ENCODE measurements at places on chromosomes 2 and 18. TPM values are rescaled to one million over a fixed set of nuclear protein-coding genes. Genes with fewer than 3 reads are reported as not detected.

GRCh38 chr2:139365189-139365588 lies 585.0 kb upstream of the NXPH2 start:
- no peaks in the 10 kb centered on the region for H3K27me3 ChIP-seq
- no peaks in the 10 kb centered on the region for H3K4me1 ChIP-seq
- H3K27ac ChIP-seq: no peak overlapping the region
- H3K4me3 ChIP-seq: no peak overlapping the region
- H3K36me3 ChIP-seq: no peaks in the 10 kb centered on the region

CFAP210 gene
- 0.37 TPM for total RNA-seq

GRCh38 chr2:120952318-120952717 lies 216.7 kb downstream of the GLI2 start:
- no peak for DNase-seq
- no peaks in the 10 kb centered on the region for H3K36me3 ChIP-seq
- H3K4me3 ChIP-seq: no peak overlapping the region
- H3K27ac ChIP-seq: no peak overlapping the region

DNA sequence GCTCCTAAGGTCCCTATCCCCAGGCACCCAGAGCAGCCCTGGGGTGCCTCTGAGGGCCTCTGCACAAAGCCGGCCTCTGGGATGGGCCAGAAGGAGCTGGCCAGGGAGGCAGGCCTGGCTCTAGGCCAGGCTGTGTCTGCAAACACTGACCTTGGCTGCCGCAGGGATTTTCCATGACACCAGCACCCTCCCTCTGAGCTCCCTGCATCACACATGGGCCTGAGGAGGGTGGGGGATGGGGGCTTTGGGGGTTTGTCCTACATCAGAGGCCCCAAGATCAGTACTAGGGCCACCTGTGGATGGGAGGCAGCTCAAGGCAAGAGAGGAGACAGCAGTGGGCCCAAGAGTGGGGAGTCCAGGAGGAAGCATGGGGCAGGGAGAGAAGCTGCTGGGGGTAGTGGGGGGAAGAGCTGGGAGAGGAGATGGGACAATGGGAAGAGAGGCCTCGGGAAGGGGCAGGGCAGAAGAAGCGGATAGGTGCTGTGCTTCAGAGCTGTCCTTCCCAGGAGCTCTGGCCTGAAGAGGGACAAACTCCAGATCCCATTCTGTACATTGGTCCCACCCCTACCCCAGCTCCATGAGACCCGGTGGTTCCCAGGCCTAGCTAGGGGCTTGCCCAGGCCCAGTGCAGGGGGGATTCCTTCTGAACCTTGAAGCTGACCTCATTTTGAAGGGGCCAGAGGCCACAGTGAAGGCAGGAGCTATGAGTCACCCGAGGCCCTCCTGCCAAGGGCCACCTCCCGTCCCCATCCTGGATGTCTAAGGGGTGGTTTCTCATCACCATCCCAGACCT lies 28.0 kb downstream of the KCNK3 start:
- peaks cover 37% of the 10 kb centered on the region for H3K4me1 ChIP-seq
- H3K27ac ChIP-seq: no peak overlapping the region
- peak; percentile 88 for DNase-seq
- H3K36me3 ChIP-seq: no peaks in the 10 kb centered on the region
- H3K27me3 ChIP-seq: peaks cover 22% of the 10 kb centered on the region
- no peak overlapping the region for H3K4me3 ChIP-seq

GRCh38 chr2:192166946-192167345 lies 27.8 kb downstream of the TMEFF2 start:
- peaks cover 4% of the 10 kb centered on the region for H3K4me1 ChIP-seq
- H3K27ac ChIP-seq: no peak overlapping the region
- no peak overlapping the region for H3K4me3 ChIP-seq
- no peaks in the 10 kb centered on the region for H3K36me3 ChIP-seq
- no peaks in the 10 kb centered on the region for H3K27me3 ChIP-seq

GRCh38 chr2:25817630-25818029 lies 60.7 kb downstream of the ASXL2 start:
- no peaks in the 10 kb centered on the region for H3K36me3 ChIP-seq
- no peak for DNase-seq
- no peak overlapping the region for H3K27ac ChIP-seq
- H3K4me3 ChIP-seq: no peak overlapping the region

KCNJ13 gene
- not detected for total RNA-seq

FAHD2B gene
- 5.4 TPM for total RNA-seq

GRCh38 chr2:121356058-121356640 lies 71.1 kb upstream of the TFCP2L1 start:
- H3K27me3 ChIP-seq: no peaks in the 10 kb centered on the region
- peak; percentile 89 for DNase-seq
- no peak overlapping the region for H3K4me3 ChIP-seq
- peaks cover 42% of the 10 kb centered on the region for H3K4me1 ChIP-seq
- H3K36me3 ChIP-seq: peaks cover 71% of the 10 kb centered on the region

TMEFF2 gene
- not detected for total RNA-seq

GRCh38 chr2:236573066-236573929 lies 3.7 kb downstream of the ACKR3 start:
- H3K27ac ChIP-seq: peak overlapping the region; percentile 35
- H3K4me1 ChIP-seq: peaks cover 97% of the 10 kb centered on the region
- H3K27me3 ChIP-seq: no peaks in the 10 kb centered on the region
- DNase-seq: no peak

DNA sequence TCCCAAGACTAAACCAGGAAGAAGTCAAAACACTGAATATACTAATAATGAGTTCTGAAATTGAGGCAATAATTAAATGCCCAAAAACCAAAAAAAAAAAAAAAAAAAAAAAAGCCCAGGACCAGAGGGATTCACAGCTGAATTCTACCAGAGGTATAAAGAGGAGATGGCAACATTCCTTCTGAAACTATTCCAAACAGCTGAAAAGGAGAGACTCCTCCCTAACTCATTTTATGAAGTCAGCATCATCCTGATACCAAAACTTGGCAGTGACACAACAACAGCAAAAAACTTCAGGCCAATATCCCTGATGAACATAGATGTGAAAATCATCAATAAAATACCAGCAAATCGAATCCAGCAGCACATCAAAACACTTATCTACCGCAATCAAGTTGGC lies 108.5 kb upstream of the COL3A1 start:
- no peak overlapping the region for H3K27ac ChIP-seq
- no peaks in the 10 kb centered on the region for H3K27me3 ChIP-seq
- no peak for DNase-seq
- H3K4me3 ChIP-seq: no peak overlapping the region
- no peaks in the 10 kb centered on the region for H3K4me1 ChIP-seq
- no peaks in the 10 kb centered on the region for H3K36me3 ChIP-seq

DNA sequence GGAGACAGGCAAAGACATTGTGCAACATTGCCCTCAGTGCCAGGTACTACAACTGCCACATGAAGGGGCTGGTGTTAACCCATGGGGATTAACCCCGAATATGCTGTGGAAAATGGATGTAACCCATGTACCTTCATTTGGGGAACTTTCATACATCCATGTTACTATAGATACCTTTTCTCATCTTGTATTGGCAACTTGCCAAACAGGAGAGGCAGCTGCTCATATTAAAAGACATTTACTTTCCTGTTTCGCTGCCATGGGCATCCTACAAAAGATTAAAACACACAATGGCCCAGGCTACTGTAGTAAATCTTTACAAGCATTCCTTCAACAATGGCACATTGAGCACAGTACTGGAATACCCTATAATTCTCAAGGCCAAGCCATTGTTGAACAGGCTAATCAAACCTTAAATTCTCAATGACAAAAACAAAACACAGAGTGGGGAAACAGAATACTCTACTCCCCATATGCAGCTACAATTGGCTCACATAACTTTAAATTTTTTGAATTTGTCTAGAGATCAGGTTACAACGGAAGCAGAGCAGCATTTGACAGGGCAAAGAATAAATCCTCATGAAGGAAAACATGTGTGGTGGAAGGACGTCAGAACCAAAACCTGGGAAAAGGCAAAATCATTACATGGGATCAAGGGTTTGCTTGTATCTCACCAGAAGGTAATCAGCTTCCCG lies 1723.5 kb upstream of the LRRTM1 start:
- H3K27me3 ChIP-seq: no peaks in the 10 kb centered on the region
- H3K4me3 ChIP-seq: no peak overlapping the region
- no peak overlapping the region for H3K27ac ChIP-seq
- no peak for DNase-seq

TTLL4 gene
- 32.9 TPM for total RNA-seq

DNA sequence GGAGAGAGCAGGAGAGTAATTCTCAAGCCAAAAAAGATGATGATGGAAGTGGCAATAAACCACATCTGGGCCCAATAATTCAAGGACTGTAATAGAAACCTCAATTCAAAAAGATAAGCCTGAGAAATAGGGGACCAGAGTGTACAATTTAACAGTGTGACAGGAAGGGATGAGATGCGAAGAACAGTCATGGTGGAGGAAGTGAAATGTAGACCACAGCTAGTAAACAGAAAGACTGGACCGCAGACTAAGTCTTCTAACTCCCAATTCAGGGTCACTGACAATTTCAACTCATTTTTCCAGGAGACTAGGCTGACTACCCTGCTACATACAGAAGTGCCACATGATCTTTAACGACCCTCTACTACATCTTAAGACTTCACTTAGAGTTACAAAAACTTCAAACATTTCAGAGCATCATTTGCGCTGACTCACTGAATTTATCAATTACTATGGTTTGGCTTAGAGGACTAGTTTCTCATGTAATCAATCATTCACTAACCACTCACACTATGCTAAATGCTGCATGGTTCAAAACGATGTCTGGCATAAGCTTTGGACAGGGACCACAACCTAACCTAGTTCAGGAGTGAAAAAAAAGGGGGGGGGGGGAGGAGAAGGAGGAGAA lies 9.0 kb downstream of the CUL3 start:
- DNase-seq: no peak
- peaks cover 99% of the 10 kb centered on the region for H3K4me1 ChIP-seq
- no peaks in the 10 kb centered on the region for H3K27me3 ChIP-seq
- no peaks in the 10 kb centered on the region for H3K36me3 ChIP-seq
- no peak overlapping the region for H3K27ac ChIP-seq

RIT2 gene
- not detected for total RNA-seq

DNA sequence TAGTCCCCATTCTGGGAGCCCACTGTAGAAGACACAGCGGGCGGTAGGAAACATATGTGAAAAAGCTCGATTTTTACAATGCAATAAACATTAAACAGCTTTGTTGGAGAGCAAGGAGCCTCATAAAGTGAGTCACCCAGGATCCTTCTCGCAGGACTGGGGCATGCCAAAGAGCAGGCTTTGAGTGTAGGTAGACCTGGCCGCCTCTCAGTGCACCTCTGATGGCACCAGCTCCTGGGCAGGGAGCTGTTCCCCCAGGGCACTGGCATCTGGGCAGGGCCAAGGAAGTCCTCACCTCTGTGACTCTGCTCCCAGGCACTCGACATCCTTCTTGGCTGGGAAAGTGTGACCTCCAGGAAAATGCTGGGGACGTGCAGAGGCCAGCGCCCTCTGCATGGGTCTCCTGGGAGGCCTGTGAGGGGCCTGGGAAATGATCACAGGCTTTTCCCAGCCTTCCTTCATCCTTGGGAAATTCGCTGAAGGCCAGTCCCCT lies 94.2 kb downstream of the POLR1A start:
- H3K27me3 ChIP-seq: no peaks in the 10 kb centered on the region
- no peak for DNase-seq
- H3K4me3 ChIP-seq: no peak overlapping the region
- H3K36me3 ChIP-seq: no peaks in the 10 kb centered on the region
- no peaks in the 10 kb centered on the region for H3K4me1 ChIP-seq

DNA sequence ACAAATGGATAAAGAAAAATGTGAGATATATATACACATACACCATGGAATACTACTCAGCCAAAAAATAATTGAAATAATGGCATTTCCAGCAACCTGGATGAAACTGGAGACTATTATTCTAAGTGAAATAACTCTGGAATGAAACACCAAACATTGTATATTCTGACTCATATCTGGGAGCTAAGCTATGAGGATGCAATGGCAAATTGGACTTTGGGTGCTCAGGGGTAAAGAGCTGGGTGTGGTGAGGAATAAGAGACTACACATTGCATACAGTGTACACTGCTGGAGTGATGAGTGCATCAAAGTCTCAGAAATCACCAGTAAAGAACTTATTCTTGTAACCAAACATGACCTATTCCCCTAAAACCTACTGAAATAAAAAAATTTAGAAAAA lies 636.0 kb upstream of the LRATD1 start:
- H3K36me3 ChIP-seq: no peaks in the 10 kb centered on the region
- H3K4me3 ChIP-seq: no peak overlapping the region
- no peak for DNase-seq
- no peaks in the 10 kb centered on the region for H3K27me3 ChIP-seq
- H3K4me1 ChIP-seq: no peaks in the 10 kb centered on the region

GRCh38 chr2:235098269-235098668 lies 146.5 kb downstream of the SH3BP4 start:
- no peaks in the 10 kb centered on the region for H3K36me3 ChIP-seq
- no peaks in the 10 kb centered on the region for H3K4me1 ChIP-seq
- no peak for DNase-seq

- no peaks in the 10 kb centered on the region for H3K36me3 ChIP-seq
- H3K27me3 ChIP-seq: no peaks in the 10 kb centered on the region
- H3K27ac ChIP-seq: no peak overlapping the region
- H3K4me3 ChIP-seq: no peak overlapping the region
Observed at GRCh38 chr2:156490466-156490840, 54.3 kb downstream of the GPD2 start.

GRCh38 chr2:29495068-29495467 lies 379.9 kb downstream of the CLIP4 start:
- no peak overlapping the region for H3K4me3 ChIP-seq
- H3K27ac ChIP-seq: no peak overlapping the region
- no peak for DNase-seq
- no peaks in the 10 kb centered on the region for H3K27me3 ChIP-seq
- peaks cover 6% of the 10 kb centered on the region for H3K4me1 ChIP-seq

GRCh38 chr2:71800851-71801250 lies 346.8 kb downstream of the CYP26B1 start:
- no peak overlapping the region for H3K4me3 ChIP-seq
- no peak overlapping the region for H3K27ac ChIP-seq
- H3K36me3 ChIP-seq: no peaks in the 10 kb centered on the region
- peaks cover 5% of the 10 kb centered on the region for H3K4me1 ChIP-seq
- no peak for DNase-seq

DNA sequence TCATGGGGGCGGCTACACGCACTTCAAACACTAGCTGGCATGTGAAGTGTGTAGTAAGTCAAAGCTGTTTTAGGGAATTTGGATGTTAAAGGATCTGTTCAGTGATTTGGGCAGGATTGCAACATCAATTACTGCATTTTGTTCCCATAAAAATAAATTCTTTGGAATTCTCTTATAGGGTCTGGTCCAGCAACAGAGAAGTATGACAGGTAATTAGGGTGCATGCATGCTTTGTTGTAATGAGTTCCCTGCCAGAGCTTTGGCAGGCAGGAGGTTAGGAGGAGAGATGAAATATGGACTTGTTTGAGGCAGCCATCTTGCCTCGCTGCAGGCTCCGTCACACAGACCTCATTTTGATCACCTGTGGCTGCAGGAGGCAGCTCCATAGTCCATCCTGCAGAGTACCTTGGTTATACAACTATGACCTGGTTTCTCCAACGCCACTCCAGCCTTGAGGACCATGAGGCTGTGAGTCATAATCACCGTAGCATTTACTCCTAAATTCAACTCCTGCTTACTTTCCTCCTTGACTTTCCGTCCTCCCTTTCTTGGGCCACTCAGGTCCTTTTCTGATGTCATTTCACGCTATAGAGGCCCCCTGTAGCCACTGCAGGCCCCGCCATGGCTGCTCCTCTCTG lies 26.5 kb upstream of the EML4 start:
- peak; percentile 64 for DNase-seq
- peaks cover 22% of the 10 kb centered on the region for H3K4me1 ChIP-seq
- no peak overlapping the region for H3K4me3 ChIP-seq
- no peaks in the 10 kb centered on the region for H3K27me3 ChIP-seq
- peak overlapping the region; percentile 74 for H3K27ac ChIP-seq

GRCh38 chr2:147469471-147469870 lies 375.4 kb upstream of the ACVR2A start:
- no peaks in the 10 kb centered on the region for H3K36me3 ChIP-seq
- no peak overlapping the region for H3K27ac ChIP-seq
- no peaks in the 10 kb centered on the region for H3K4me1 ChIP-seq
- H3K27me3 ChIP-seq: no peaks in the 10 kb centered on the region

Data from stomach (tissue), 19 donors.